GDM1 (cell line): ENCODE measurements at places on chromosomes 5 and 9.

DNA sequence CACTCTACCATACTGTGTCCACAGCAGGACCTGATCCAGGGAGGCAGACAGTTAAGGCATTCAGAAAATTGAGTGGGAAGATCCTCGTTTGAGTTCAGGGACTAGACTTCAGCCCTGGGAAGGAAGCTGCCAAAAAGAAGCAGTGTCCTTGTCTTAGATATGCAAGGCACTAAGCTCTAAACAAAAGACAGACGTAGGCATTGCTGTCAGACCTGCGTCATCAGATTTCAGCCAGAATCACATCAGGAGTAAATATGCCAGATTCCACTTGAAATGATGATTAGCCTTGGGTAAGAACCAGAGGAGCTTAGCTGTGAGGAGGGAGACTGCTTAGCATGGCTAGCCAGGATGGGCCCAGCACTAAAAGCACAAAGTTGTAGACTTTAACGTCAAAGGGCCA lies 56.7 kb downstream of the MAMDC2 start:
- DNase-seq = no peak

GRCh38 chr9:105168870-105169319 lies 75.6 kb upstream of the SLC44A1 start:
- no peak for DNase-seq

GRCh38 chr9:16172796-16173195 lies 620.0 kb downstream of the CCDC171 start:
- DNase-seq = no peak

DNA sequence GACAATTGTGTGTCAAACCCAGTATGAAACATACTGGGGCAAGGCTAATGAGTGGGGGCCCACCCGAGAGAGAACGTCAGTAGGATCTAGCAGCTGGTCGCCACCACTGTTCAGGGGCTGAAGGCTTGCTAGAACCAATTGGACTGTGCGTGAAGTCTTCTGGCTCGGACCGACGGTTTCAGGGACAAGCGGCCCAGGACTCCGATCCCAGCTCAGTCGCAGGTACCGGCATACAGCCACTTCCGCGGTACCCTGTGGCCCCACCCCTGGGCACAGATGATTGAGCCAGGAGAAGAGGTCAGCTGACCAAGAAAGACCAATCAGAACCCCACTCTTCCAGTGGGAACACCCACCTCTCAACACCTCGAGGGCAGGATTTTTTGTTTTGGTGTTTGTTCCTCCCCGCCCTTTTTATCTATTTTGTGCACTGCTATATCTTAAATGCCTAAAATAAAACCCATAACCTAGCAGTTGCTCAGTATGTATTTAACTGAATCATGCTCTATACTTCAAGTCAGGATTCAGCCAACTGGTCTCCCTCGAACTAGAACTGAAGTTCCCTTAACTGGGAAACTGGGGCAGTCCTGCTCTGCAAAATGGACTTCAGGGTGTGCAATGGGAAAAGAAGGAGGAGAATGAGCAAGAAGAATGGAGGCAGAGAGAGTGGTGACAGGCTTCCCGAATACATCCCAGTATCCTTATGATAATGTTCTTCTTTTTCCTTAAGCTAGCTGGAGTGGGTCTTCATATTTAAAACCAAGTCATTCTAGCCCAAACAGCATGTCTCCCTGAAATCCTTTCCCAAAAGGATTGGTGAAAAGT lies 21.1 kb upstream of the CPEB4 start:
- no peak for DNase-seq

- DNase-seq = no peak
These were observed 352.7 kb downstream of the SPOCK1 start for GRCh38 chr5:137146402-137146890.

GRCh38 chr5:58849223-58849622 lies 266.3 kb downstream of the RAB3C start:
- no peak for DNase-seq

DNA sequence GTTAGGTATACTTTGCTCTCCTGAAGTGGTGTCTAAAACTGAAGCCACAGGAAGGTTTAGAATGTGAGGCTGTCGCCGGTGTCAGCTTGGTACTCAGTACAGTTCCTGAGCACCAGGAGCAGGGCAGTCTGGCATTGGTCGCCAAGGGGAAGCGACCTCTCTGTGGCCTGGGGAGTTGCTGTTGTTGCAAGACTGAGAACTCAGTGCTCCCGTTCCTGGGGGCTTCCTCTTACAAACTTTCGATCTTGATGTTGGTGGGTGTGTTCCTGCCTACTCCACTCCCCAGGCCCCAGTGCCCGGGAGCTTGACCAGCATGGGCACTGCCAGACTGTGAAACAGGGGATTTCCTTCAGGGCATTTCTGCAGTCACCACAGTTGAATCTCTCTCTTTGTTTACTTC lies 52.4 kb upstream of the PPARGC1B start:
- DNase-seq = no peak

- no peak for DNase-seq
These were observed 334.2 kb upstream of the CCNH start for GRCh38 chr5:87746891-87747377.

GRCh38 chr5:109126481-109126880 lies 283.3 kb downstream of the PJA2 start:
- no peak for DNase-seq

DNA sequence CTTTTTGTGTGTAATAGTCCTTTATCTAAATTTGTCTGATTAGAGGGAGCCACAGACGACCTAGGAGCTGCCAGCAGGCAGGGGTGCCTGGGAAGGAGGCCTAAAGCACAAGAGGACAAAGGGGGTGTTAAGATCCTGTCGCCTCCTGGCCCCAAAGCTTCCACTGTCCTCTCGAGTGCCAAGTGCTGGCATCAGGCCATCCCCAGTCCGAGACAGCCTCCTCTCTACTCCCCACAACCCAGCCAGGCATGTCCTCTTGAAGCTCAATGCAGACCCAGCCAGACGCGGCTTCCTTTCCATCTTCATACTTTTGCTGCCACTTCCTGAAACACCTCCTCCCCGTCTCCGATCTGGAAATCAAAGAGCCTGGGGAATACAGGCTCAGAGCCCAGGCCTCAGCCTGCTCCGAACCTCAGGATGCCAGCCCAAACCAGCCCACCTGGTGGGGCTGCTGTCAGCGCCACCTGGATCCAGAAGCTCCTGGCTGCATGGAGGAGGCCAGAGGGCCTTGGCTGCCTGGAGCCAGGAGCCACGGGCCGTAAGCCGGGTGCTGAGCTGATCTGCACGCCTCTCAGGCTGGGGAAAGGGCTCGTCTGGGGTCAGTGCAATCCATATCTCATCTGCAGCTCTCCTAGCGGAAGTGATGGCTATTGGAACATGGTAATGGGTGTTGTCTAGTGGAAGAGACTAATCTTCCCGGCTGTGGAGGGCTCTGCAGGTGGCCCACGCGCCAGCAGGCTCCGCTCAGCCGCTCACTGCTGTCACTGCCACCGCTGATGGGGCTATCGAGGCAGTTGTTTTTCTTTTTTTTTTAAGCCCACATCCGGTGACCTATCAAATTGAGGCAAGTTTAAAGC lies 60.2 kb upstream of the FUBP3 start:
- DNase-seq = no peak

GRCh38 chr9:86175743-86176456 lies 76.5 kb upstream of the GOLM1 start:
- no peak for DNase-seq

GRCh38 chr5:178318382-178318781 lies 85.8 kb upstream of the PHYKPL start:
- no peak for DNase-seq

GRCh38 chr9:105458404-105458803 lies 10.6 kb downstream of the FSD1L start:
- DNase-seq = no peak

DNA sequence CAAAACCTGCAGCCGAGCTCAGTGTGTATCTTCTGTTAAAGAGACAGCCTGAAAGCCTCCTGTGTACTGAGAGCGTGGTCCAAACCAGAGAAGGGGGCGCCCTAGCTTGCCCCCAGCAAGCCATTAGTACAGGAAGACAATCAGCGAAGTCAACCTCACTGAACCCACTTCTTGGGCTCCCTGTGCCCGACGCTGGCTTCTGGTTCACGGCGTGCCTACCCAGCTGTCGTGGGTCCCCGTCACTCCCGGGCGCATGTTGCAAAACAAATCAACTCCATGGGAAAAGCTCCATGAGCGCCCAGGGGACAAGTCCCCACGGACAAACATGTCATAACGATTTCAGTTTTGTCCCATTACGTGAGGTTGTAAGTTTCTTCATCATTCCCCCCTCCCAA lies 326.9 kb downstream of the SH3GL2 start:
- DNase-seq = no peak

DNA sequence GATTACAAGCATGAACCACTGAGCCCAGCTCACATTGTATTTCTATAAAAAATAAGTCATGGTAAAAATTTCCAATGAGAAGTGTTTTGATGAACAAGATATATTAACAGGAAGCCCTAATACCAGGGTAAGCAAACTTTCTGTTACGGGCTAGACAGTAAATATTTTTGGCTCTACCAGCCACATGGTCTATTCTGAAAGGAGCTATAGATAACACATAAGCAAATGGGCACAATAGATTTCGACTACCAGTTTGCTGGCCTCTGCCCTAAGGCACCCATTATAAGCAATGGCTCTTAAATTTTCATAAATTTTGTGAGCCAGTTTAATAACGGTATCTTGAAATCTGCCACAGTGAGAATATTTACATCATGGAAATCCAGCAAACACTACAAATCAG lies 8.1 kb downstream of the UBQLN1 start:
- no peak for DNase-seq

- DNase-seq = no peak
These were observed 107.5 kb downstream of the NREP start for GRCh38 chr5:111649516-111649915.

DNA sequence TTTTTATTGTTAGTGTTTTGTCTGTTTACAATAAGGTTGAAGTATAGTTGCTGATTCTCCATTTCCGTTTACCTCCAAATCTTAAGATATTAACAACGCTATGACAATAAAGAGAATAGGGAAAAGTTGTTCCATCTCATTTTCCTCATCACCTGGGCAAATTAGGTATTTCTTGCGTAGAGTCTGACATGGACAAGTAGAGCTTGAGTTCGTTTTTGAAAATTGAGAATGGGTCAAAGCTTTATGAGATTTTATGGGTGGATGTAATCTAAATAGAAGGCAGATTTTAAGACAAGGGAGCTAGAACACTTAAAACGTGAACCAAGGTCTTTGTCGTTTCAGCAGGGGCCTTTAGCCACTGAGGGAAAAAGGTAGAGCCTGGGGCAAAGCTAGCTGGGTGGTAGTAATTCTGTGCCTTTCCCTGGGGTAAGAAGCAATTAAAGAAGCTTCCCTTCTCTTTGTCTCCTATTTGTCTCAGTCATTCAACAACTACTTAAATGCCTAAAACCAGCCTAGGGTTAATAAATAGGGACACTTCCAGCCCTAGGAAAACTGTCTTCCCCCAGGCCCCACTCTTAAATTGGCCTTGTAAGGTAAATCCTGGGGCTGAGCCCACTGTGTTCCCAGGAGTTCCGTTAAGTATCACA lies 551 bp upstream of the CAAP1 start:
- DNase-seq = no peak

DNA sequence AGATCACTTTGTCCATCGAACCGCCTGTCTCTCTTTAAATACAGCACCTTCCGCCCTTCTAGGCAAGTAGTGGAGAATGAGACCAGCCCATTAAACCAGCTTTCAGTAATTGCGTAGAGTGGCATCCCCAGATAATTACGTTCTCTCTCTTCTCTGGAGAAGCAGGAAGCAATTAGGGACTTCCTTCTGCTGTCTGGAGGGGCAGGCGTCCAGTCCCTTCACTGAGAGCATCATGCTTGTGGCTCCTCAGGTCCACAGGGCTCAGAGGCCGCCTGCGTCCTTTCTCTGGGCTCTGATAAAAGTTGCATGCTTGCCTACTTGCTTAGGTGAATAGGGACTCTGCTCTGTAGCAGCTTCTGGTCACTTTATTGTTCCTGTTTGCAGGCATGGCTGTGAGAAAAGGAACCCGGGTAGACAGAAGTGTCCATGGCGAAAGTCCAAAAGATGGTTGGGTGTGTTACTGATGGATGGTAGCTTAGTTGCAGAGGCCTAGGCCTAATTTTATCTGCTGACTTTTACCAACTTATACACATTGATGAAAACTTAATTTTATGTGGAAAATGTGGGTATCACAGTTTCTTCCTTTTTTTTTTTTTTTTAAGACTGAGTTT lies 299.1 kb upstream of the PANK3 start:
- DNase-seq = no peak
